ENCODE measurements at places on chromosomes 1 and 21.

DNA sequence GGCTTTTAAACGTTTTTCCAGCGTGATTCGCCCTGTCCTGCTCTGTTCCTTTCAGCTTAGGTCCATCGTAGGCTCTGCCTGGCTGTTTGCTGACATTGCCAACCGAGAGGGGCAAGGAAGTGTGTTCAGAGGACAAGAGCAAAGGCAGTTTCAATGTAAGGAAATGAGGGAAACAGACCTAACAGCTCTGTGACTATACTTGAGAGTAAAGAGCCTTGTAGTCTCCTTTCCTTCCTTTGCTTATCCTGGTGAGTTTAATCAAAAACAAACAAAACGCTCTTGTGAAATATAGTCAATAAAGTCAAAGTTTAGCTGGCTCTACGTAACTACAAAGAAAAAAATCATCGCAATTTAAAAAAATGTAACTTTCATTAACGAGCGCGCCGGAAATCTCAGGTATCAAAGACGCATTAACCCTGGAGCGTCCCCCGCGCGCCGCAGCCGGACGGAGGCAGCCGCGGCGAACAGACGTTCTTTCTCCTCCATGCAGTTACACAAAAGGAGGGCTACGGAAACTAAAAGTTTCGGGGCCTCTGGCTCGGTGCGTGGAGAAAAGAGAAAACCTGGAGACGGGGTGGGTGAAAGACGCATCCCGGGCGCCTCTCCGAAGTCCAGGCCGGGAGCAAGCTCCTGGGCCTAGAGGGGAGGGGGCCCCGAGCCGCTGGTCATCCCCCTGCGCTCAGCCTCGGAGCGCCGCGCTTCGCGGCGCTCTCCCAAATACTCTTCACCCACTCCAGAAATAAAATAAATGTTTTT lies 617 bp upstream of the ADGRL2 start:
- no peak for DNase-seq

DNA sequence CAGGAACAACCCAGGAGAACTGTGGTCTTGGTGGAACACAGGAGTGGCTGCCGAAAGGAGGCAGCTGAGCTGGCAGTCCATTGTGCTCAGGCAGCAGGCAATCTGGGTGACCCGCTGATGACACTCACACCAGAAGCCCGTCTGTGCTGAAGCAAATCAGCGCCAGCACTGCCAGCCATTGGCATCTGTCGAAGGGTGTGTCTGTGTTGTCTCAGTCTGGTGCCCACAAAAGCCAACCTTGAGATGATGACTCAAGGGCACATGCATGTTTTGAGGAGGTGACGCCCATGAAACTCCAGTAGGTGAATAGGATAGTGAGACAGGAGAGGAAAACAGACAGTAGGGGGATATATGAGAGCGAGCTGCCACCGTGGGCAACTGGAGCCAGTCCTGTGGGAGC lies 167.3 kb downstream of the KAZN start:
- no peak for DNase-seq

DNA sequence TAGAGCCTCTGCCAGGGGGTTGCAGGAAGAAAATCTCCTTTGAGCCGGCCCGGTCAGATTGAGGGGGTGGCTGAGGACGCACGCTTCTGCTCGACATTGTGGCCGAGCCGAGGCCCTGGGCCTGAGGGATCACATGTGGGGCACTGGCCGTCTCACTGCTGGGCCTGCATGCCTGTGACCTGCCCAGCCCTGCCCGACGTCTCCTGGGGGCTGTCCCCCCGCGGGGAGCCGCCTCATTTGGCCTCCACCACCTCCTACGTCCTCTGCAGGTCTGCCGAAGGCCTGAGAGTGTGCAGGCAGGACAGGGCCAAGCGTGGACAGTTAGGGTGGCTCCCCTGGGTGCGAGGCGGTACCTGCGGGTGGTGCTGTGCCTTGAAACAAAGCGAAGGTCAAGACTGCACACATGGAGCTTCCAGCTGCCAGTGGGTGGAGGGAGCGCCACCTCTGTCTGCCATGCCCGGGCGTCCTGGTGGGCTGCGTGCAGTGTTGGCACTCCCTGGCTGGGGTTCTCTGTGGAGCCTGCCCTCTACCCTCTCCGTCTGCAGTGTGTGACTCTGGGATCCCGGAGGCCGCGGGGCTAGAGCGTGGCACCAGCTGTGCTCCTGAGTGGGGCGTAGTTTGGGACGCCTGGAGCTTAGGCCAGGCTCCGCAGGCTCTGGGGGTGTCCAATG lies 51.7 kb downstream of the PCNT start:
- DNase-seq = no peak

DNA sequence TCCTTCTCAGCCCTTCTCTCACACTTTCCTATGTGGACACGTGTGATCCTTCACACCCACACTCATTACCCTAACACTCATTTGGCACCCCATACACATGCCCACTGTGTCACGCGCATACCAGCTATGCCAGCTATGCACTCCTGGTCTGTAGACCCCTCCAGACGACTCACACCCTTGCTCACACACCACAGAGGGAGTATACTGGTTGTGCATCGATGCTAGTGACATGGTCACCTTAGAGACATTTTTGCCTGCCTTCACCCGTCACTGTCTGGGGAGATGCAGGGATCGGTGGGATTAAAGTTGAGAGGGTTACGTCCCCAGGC lies 8.3 kb upstream of the PPM1J start:
- no peak for DNase-seq

GRCh38 chr1:221200464-221200863 lies 321.2 kb downstream of the HLX start:
- DNase-seq = no peak

DNA sequence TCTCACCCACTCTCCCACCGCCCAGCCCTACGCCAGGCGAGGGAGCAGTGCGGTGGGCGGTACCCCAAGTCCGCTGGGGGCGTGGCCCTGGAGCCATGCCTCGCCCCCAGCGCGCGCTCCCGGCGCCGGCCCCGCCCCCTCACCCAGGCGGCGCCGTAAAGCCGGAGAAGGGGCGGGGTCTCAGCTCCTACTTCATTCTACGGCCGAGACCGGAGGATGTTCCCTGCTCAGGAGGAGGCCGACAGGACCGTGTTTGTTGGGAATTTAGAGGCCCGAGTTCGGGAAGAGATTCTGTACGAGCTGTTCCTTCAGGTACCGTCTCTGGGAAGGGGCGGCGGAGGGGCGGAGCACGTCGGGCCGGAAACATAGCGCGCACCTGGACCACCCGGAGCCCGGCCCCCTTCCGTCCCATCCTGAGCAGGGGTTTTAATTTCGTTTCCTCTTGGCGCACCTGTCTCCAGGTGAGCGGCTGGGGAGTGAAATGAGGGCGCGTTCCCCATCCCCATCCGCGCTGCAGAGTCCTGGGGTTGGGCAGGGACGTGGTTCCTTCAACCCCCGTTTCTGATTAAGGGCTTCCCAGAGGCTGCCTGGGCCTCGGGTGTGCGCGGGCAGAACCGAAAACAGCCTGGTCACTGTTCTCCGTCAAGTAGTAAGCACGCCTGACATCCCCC lies at the start of gene RBM11:
TSS of gene RBM11 (plus strand) at position 187 of the 671 bp plus-strand sequence. CDS start at position 217, 30 bp downstream.
- no peak for DNase-seq

GRCh38 chr21:43928222-43929125 lies 63.5 kb downstream of the AGPAT3 start:
- no peak for DNase-seq

GRCh38 chr1:228990906-228991569 lies 255.8 kb downstream of the RHOU start:
- DNase-seq = no peak

DNA sequence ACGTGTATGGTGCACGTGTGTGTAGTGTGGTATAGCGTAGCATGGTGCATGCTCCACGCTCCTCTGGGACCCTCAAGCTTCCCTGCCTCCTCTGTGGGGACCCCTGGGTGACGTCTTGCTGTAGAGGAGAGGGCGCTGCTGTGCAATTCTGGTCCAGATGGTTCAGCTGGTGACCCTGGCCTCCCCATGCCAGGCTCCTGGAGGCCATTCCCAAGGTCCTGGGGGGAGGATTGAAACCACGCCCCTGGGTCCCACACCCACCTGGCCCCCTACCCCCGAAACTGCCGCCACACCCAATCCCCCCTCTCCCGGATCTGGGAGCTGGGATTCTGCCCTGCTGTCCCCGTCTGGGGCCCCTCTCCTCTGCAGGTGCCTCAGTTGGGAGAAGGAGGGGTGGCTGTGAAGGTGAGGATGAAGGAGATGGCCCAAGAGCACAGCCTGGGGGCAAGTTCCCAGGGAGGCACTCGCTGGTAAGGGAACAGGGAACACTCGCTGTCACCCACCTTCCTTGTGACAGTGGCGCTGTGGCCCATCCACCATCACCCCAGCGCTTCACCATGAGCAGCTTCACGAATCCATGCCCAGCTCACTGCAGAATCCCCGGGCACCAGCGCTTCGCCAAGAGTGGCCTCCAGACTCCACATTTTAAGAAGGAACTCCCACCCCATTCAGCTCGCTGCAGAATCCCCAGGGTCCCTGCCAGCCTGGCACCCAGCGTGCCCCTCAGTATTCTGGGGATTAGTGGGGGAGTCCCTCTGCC lies 38.0 kb downstream of the WDR4 start:
- no peak for DNase-seq

GRCh38 chr1:65104854-65105534 lies 43.0 kb upstream of the AK4 start:
- no peak for DNase-seq

- no peak for DNase-seq
Observed at GRCh38 chr1:205354259-205355074, 2.3 kb downstream of the KLHDC8A start.

GRCh38 chr1:205304695-205305070 lies 16.9 kb downstream of the NUAK2 start:
- no peak for DNase-seq

DNA sequence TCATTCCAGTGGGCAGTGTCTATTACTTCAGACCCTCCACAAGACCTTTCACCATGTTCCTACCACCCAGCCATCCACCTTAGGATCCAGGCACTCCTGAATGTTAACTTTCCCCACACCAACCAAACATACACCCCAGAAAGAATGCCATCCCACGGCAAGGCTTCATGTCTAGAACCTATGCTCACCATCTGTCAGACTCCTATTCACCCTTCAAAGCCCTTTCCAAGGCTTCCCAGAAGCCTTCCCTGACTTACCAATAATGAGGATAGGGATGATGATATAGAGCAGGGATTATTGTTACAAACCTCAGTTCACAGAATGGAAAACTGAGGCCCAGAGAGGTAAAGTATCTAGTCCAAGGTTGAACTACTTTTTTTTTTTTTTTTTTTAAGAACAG lies 19.3 kb upstream of the RCC2 start:
- DNase-seq = no peak
